ENCODE measurements at places on chromosomes 1 and 21.
A peak's percentile ranks its signal among the peaks of the same experiment; 100 is the strongest.

GRCh38 chr1:58941471-58942289 lies 157.8 kb upstream of the JUN start:
- no peak for DNase-seq

- no peak for DNase-seq
Measured at GRCh38 chr21:43958364-43959158, 53.5 kb upstream of the TRAPPC10 start.

GRCh38 chr1:59520194-59520593 lies 223.3 kb downstream of the FGGY start:
- DNase-seq = peak; percentile 45

DNA sequence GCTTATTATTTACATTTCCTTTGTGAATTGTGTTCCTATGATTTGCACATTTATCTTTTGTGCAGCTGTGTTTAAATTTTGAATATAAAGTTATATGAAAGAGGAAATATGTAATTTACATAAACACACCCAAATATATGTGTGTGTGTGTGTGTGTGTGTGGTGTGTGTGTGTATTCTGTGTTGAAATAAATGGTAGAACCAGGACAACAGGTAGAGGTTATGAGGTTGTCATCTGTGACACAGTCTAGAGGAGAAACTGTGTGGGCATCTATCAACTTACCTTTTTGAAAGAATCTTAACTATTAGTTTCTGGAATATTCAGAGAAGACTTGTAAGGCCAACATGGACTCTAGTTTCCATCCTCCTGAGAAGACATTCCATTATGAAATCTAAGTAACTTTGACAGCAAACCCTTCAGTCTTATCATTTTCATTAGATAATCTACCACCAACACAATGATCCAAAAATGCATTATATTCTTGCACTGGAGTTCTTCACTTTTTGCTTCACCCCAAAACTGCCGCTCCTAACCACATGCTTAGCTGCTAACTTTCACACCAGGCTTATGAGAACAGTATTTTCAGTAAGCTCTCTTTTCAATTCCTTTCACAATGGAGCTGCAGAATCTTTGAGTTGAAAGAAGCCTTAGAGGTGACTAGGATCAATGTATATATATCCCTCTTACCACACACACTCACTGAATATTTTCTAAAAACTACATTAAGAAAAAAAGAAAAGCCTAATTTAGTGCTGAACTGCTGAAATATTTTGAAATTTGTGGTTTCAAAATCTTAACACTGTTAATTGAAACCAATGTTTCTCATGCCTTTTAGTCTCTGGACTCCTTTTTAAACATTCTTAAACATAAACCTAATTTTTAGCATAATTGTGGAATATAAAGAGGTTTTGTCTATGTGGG lies 21.8 kb downstream of the PTPRC start:
- DNase-seq = no peak
